ENCODE measurements at places on chromosomes 6 and 20.

DNA sequence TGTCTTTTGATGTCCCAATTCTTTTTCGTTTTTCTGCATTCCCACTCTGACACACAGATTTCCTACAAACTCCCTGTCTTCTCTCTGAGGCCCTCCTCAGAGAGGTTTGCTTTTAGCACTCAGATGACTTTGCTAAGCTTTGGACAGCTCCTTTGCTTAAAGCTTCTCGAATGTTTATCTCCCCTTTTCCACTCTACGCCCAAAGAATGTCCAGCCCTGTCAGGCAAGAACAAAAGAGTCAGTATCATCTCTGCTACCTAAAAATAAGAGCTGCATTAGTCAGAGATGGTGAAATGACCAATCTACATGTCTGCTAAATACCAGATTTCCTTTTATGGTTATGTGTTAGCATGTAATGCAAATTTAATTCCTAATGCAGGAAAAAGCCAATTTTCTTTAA, 56.8 kb downstream of the PREP start:
- no peak for DNase-seq

GRCh38 chr20:13166437-13166836, 54.6 kb upstream of the ISM1 start:
- DNase-seq = no peak

DNA sequence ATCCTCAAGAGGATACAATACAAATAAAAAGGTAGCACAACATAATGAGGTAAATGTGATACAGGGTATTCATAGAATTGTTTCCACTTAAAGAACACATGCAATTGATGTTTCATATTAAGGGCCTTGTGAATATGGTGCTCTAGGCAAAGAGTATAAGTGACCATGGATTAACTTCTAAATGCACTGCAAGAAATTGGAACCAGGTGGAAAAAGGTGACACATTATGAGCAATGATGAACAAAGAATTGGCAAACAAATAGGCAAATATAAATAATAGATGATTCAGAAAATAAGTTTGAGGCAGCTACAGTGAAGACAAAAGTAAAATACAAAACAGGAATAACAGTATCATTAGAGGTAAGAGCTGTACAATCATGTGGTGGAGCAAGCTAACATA, 192.0 kb downstream of the GRIK2 start:
- DNase-seq = no peak

DNA sequence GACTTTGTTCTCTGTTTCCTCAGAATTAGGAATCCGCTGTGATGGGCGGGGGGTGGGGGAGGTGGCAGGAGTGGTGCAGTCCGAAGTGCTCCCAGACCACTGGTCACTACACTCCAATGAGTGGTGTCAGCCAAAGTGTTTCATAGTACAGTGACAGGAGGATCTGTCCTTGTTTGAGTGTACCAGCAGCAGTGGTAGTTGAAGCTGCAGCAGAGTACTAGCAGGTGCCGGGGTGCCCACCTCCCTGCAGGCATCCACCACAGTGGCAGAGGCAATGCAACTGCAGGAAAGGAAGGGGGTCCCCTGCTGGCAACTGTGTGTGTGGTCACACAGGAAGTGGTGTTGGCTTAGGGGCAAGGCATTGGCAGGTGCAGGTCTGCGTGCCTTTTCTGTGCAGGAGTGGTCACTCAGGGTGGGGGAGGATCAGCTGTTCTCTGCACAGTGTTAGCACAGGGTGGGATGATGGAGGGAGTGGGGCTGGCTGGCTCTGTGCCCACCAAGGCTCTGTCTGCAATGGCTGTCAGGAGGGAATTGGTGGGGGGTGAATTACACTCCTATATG, 9.7 kb downstream of the HLA-DOB start:
- DNase-seq = no peak

GRCh38 chr6:41887331-41887751, 7.8 kb downstream of the USP49 start:
- no peak for DNase-seq

DNA sequence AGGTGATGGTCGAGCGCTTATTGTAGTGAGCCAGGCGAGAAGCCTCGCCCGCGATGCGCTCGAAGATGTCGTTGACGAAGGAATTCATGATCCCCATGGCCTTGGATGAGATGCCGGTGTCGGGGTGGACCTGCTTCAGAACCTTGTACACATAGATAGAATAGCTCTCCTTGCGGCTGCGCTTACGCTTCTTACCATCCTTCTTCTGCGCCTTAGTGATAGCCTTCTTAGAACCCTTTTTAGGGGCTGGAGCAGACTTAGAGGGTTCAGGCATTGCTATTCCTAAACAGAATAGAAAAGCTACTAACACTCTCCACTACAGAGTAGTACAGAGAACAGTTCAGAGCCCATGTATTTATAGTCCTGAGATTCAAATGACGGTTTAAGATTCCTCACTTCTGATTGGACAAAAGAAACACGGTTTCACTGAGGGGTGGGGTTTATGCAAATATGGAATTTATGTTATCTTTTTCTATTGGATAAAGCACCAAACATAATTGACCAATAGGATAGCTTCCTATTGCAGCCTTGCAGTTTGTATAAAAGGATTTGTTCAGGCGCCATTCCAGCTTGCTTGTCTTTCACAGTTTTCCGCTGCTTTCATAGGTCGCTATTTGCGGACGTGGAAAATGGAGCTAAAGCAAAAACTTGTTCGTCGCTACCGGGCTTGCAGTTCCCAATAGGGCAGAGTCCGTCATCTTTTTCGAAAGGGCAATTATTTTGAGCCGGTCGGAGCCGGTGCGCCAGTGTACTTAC, 43.7 kb upstream of the HFE start:
- peak; percentile 98 for DNase-seq

- DNase-seq = no peak
These were observed 143.3 kb upstream of the PRND start for GRCh38 chr20:4578375-4578774.

- DNase-seq = no peak
These were observed 636.1 kb downstream of the KIF16B start for GRCh38 chr20:15937179-15937578.

- DNase-seq = no peak
These were observed 187.4 kb downstream of the TENT5A start for GRCh38 chr6:81565071-81565470.

DNA sequence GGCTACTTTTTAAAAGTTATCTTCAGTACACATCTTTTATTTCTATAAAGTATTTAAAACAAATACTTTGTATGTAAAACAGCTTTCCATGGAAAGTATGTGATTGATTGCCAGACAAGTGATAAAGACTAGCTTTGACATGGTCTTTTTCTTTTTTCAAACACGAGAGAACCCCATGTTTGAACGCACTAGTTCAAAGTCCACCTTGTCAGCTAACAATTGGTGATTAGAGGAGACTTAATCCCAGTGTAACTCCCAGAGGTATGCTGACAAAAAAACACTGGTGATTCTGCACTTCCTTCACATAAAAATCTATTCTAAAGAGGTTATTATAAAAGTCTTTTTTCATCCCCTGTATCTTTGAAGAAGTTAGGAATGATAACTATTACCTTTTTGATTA, 438.1 kb downstream of the GJA1 start:
- no peak for DNase-seq

GRCh38 chr6:109446072-109446471, 5.5 kb downstream of the SMPD2 start:
- DNase-seq = no peak

GRCh38 chr6:2695454-2696095, 55.1 kb downstream of the MYLK4 start:
- peak; percentile 29 for DNase-seq

- no peak for DNase-seq
These were observed 115.1 kb upstream of the ARID1B start for GRCh38 chr6:156662025-156662445.

GRCh38 chr6:3825851-3826581, 23.2 kb upstream of the FAM50B start:
- no peak for DNase-seq

DNA sequence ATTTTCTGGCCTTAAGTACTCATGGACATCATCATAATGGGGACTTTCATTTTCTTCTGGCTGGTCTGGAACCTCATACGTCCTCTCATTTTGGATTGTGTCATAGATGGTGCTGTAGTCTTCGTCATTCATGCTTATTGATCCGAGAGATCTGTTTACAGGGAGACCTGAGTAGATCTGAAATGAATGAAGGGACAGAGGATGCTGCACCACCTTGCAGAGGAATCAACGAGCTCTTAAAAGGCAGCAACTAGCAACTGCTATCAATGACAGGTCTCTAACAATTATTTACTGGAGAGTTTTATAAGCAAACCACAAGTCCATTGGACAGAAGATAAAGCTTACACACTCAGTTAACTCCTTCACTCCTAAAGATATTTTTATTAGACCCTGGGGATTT, 49.7 kb upstream of the ENPP4 start:
- no peak for DNase-seq

GRCh38 chr6:12354499-12354898, 64.3 kb downstream of the EDN1 start:
- DNase-seq = no peak

GRCh38 chr20:43716123-43716522, 10.7 kb downstream of the GTSF1L start:
- no peak for DNase-seq

- no peak for DNase-seq
These were observed 66.6 kb downstream of the PREX1 start for GRCh38 chr20:48761023-48761785.

Measured in NCI-H748 treated with DMSO at 0.1 percent for 48 hours (cell line).